Femur (tissue), 1 donor: ENCODE measurements at places on chromosomes 1 and 21.

DNA sequence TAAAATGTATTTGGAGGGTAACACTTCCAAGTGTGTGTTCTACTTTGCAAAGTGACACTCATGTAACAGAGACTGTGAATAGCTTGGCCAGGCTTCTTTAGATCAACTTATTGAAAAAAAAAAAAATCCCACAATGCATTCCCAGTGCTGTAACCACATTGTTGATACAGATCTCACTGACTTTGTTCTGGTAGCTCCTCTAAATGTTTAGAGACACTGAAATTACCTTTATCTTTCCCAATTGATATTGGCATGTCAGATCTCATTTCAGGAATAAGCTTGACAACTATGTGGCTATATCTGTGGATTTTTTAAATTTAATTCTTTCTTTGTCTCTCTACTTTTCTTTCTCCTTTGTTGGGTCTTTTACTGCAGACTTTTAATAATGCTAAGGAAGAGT lies 1018.9 kb upstream of the PRMT6 start:
- no peak for DNase-seq

GRCh38 chr1:53524428-53525375 lies 65.5 kb downstream of the DMRTB1 start:
- DNase-seq, result peak; percentile 41

- DNase-seq, result peak; percentile 28
Measured at GRCh38 chr1:913491-914130, 10.1 kb upstream of the SAMD11 start.

DNA sequence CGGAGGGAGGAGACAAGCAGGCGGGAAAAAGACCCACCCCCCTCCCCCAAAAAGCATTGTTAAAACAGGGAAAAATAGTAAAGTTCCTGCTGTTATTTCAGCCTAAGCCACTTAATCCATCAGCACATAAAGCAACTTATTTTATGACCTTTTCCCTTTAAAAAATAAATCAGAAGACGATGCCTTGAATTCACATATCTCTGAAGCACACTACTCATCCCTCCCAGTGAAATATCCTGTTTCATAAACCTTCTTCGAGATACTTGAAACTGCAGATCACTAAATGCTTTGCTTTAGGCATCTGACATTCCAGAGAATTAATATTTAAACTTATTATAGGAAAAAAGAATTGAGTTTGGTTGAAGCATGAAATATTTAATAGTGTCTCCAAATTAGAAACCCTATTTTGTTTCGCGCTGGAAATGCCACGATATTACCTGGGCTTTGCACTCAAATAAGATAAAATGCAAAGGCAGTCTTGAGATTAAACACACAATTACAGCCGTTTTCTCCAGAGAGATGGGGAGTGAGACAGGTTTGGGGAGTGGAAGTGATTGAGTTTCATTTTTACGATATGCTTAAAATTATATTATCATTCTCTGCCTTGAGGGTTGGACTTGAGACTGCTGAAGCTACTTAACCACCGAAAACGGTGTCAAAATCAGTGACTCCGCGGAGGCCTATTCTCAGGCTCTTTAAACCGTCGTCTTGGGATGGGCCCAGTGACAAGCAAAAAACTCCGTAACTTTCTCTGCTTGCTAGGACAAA lies 9.3 kb downstream of the GLIS1 start:
- DNase-seq, result no peak

DNA sequence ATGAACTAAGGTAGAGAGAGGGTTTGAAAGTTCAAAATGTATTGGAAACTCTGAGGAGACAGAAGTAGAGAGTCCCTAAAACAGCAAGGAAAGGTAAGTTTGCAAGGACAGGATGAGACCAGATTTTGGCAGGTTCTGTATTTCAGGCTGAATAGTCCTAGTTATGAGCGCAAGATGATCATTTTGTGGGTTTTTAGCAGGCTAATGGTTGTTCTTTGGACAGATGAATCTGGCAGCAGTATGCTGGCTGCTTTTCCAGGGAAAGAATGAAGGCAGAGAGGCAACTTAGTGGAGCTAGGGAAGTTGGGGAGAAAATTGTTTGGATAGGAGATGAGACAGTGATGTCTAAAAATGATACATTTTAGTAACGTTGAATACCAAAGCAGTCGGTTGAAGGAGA lies 243.5 kb upstream of the NRIP1 start:
- DNase-seq, result no peak

DNA sequence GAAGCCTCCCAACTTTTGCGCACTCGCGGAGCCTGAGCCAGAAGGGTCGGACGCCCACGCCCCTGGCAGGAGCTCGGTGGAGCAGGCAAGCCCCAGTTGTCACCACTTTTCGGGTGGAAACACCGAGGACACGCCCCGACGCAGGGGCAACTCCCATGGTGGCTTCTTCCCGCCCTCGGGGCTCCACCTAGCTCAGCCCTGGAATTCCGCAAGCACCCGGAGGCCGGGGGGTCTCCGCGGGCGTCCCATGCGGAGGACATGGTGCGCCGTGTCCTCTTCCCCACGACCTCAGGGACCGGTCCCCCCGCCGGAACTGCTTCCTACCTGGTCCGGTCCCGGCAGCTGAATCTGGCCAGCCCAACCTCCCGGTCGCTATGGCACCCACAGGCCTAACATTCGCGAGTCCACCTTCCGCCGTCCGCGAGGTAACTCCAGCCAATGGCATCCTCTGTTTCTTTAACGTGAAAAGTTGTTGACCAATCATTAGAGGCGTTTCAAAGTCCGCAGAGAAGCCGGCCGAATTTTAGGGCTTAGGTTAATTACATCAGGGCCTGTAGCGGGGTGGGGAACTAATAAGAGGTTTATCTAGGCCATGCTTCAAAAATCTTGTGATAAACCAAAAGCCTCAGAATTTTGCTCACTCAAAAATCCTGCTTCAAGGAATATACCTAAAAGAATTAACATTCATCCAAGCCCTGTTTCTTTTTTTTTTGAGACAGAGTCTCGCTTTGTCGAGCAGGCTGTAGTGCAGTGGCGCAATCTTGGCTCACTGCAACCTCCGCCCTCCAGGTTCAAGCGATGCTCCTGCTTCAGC lies at the start of gene STPG1:
Gene STPG1, minus strand, starts transcription at position 433 of the 814 bp plus-strand sequence. CDS start 12,394 bp downstream, outside the sequence.
- DNase-seq, result peak; percentile 85

DNA sequence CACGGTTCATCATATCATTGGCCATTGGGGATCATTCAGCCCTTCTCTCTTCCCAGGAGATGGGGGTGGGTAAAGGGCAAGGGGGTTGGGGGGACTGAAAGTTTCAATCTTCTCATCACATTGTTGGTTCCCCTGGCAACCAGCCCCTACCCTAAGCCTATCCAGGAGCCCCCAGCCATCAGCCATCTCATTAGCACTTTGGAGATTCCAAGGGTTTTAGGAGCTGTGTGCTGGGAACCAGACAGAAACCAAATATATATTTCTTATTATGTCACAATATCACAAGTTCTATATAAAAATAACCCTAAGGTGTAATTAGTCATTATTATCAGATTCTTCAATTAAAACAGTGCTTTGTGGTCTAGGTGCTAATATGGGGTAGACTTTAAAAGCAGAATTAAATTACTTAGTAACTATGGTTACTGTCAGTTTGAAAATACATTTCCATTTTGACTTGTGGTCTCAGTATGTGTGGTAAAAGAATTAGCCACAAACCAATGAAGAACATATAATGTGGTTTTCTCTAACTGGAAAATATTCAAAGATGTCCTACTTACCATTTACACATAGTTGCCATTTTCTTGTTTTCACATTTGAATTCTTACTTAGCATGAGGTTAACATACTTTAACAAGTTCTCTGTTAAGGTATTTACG lies 28.1 kb downstream of the IL23R start:
- no peak for DNase-seq

DNA sequence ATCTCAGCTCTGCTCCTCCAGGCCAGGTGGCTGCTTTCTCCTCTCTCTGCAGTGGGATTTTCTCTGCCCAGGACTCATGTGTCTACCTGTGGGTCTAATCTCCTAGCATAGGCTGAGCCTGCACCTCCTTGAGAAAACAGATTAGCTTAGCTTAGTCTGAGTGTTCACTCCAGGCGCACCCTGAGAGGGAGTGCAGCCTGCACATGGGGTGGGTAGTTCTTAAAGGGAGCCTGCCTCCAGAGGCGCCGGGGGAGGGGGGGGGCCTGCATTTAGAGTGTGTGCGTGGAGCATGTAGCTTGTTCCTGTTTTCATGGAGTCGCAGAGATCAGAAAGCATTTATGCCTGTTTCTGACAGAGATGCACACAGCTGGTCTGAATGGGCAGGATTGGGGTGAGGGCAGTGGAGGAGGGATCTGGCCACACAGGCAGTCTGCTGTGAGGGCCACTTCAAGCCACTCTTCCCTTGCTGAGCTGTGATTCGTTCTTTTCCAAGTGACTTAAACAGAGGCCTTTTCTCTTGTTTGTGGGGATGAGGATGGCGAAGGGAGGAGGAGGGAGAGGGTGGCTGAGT lies 45.2 kb downstream of the GALNT2 start:
- peak; percentile 48 for DNase-seq

DNA sequence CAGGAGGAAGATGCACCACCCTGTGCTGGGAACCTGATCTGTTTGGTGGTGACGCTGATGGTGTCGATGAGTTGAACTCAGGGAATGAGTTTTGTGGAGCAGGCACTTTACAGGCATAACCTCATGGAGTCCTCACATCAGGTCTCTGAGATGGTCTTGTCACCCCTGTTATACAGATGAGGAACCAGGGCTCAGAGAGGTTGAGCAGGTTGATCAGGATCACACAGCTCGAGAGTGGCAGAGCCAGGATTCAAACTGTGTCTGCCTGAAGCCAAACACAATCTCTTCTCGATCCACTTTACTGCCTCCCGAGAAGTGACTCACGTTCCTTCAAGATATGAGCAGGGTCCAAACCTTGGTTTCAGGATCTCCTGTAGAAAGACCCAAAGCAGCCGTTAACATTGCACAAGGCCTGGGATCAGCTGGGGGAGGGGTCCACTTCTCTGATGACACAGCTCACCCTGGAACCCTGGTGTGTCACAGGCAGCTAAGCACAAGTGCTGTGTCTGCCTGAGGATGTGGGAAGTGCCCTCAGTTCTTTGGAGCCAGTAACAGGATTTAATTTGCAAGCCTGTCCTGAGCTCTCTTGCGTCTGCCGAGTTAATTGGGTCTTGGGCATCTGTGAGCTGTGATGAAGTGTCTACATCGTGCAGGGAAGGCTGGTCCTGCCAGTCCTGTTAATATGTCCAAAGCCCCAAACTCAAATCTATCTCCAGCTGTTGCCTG lies 65.4 kb upstream of the STUM start:
- no peak for DNase-seq

DNA sequence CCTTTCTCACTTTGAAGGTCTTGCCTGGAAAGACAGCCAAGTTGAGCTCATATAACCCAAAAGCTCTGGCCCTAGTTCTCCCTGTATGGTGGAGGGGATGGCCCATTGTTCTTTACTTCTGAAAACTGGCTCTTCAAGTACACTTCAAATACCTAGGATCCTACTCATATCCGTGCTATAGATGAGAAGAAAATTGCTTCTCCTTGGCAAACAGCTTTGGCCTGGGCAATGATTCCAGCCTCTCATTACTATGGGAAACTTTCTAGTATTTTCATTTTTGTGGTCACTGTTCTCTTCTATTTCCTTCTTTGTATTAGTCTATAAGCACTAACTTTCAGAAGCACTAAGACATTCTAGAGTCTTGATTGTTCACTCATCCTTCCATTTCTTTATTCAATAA lies 53.7 kb downstream of the ZNF697 start:
- peak; percentile 32 for DNase-seq

GRCh38 chr1:26768755-26769154 lies 19.0 kb upstream of the PIGV start:
- no peak for DNase-seq
